ENCODE measurements at places on chromosomes 16 and 17.

GRCh38 chr16:84496991-84497390, 7.5 kb downstream of the MEAK7 start:
- H3K27me3 ChIP-seq, result no peaks in the 10 kb centered on the region
- peaks cover 34% of the 10 kb centered on the region for H3K36me3 ChIP-seq
- no peak overlapping the region for H3K27ac ChIP-seq
- H3K4me1 ChIP-seq, result no peaks in the 10 kb centered on the region
- H3K4me3 ChIP-seq, result no peak overlapping the region

GRCh38 chr16:89844739-89845339, 16.6 kb downstream of the SPIRE2 start:
- DNase-seq, result no peak
- no peaks in the 10 kb centered on the region for H3K36me3 ChIP-seq

GRCh38 chr16:6573577-6573976, 759.1 kb upstream of the RBFOX1 start:
- no peak overlapping the region for H3K27ac ChIP-seq
- H3K4me1 ChIP-seq, result no peaks in the 10 kb centered on the region
- H3K36me3 ChIP-seq, result no peaks in the 10 kb centered on the region
- DNase-seq, result no peak

- no peak for DNase-seq
- H3K36me3 ChIP-seq, result no peaks in the 10 kb centered on the region
- H3K27ac ChIP-seq, result no peak overlapping the region
- no peaks in the 10 kb centered on the region for H3K27me3 ChIP-seq
- H3K4me3 ChIP-seq, result no peak overlapping the region
- no peaks in the 10 kb centered on the region for H3K4me1 ChIP-seq
Measured at GRCh38 chr17:31554930-31555329, 163.5 kb downstream of the RAB11FIP4 start.

DNA sequence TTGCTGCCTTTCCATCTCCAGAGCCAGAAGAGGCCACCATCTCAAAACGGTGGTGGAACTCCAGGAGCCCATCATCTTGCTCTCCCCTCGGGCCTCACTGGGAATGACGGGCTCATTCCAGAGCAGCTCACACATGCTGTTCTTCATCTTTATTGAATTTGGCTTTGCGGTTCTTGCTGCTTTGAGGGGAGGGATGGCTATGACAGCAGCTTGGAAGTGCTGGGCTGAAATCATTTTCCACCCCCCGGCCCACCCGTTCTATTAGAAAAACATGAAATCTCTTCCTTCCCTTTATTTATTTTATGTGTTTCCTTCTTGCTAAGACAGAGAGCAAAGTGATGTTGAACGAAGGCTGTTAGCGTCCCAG, 149.8 kb upstream of the RPL38 start:
- no peaks in the 10 kb centered on the region for H3K4me1 ChIP-seq
- DNase-seq, result no peak
- H3K36me3 ChIP-seq, result no peaks in the 10 kb centered on the region
- no peaks in the 10 kb centered on the region for H3K27me3 ChIP-seq

GRCh38 chr16:68508641-68509240, 30.4 kb upstream of the ZFP90 start:
- H3K4me1 ChIP-seq, result no peaks in the 10 kb centered on the region
- H3K27ac ChIP-seq, result no peak overlapping the region
- H3K36me3 ChIP-seq, result no peaks in the 10 kb centered on the region

GRCh38 chr16:81437865-81438264, 6.7 kb upstream of the CMIP start:
- no peaks in the 10 kb centered on the region for H3K36me3 ChIP-seq
- H3K4me1 ChIP-seq, result no peaks in the 10 kb centered on the region
- DNase-seq, result no peak
- H3K27ac ChIP-seq, result no peak overlapping the region
- no peaks in the 10 kb centered on the region for H3K27me3 ChIP-seq
